ENCODE measurements at places on chromosomes 4 and X.

DNA sequence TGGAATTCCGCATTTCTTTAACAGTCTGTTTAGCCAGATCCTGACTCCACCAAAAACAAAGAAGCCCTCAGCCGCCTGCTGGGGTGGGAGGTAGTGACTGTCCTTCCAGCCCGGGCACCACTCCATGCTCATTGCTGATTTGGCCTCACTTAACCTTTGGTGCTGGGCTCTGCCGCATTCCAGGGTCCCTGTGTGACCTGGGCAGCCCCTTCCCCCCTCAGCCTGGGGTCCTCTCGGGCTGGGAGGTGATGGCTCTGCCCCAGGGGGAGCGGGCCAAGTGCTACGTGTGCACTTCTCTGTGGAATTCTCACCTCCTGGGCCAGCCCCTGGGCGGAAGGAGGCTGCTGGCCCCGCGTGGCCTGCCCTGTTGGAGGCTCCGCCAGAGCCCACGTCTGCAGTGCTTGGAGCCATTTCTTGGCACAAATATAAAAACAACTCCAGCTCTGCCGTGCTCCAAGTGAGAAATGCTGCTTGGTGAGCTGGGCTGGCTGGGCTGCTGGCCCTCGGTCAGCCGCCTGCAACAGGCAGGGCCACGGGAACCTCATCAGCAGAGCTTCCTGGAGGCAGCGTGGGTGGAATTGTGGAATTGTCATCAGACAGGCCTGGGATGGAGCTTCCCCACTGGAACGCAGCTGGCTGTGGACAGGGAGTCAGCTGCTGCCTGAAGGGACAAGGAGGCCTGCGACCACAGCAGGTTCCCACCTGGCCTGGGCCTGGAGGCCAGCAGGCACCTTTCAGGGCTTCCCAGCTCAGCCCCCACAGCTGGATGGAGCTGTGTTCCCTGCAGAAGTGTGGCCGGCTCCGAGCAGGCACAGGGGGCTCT is 66.0 kb downstream of the TRMT44 start:
- no peak for DNase-seq

DNA sequence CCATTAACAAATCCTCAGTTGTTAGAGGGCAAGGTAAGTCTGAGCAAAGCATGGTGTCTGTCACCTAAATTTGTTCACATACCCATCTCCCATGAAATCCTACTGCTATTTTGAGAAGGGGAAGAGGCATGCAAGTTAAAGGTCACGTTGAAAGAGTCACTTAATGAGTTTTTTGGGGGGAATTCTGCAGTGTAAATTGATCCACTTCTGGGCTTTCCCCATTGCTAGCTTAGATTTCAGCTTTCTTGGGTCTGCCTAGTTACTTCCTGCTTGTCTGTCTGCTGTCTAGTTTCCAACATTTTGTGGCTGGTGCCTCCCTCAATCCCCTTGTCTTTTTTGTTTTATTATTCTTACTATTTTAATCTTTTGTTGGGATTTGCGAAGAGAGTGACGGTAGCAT is 32.0 kb downstream of the CEP135 start:
- no peak for DNase-seq

GRCh38 chrX:38606821-38607220 is 45.5 kb downstream of the TSPAN7 start:
- no peak for DNase-seq

DNA sequence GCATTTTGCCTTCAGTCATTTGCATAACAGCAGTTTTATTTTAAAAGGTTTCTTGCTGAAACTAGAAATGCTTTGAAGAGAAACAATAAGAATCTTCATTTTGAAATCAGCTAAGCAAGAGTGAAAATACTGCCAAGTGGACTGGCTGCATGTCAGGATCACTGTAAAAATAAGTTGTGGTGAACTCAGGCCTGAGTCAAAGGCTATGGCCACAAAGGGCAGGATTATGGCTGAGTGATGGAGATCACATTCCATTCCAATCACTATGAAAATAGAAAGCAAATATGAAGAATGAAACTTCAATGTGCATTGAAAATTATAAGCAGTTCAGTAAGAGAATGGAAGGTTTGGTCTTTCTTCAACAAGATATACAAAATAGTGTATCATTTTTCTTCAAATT is 224.5 kb downstream of the PCDH18 start:
- no peak for DNase-seq

DNA sequence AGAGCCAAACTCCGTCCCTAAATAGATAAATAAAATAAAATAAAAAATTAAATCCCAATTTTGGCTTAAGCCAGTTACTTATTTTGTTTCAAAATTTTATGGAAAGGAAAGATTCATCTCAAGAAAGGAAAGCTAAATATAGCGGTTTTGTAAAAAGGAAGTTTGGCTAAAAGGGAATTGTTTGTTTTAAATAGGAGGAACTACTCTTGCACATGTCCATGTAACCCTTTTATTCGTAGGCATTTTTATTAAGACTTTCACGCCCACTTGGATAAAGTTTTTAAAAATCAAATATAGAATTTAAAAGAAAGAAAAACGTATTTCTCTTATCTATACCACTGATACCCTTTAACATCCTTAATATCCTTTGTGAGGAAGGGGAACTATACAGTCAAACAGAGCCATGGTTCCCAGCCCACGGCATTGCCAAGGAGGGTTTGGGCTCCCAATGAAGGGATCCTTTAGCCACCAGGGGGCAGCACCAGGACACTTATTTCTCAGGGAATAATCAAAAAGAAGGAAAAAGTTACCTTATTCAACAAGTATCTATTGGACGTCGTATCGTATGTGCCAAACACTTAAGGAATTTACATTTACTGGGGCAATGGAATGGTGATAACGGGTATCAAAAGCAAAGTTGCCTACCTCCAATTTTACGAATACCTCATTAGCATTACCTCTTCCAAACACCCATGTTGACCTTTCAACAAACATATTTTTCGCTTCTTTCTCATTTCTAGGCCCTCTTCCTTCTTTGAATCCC is 27.7 kb downstream of the CDKN2AIP start:
- peak; percentile 22 for DNase-seq

GRCh38 chr4:113442826-113443225 is 318.7 kb downstream of the CAMK2D start:
- no peak for DNase-seq

- no peak for DNase-seq
Measured at GRCh38 chr4:38040619-38041018, 80.4 kb downstream of the PTTG2 start.

- DNase-seq, result no peak
Measured at GRCh38 chr4:43373201-43373600, 480.7 kb downstream of the GRXCR1 start.

DNA sequence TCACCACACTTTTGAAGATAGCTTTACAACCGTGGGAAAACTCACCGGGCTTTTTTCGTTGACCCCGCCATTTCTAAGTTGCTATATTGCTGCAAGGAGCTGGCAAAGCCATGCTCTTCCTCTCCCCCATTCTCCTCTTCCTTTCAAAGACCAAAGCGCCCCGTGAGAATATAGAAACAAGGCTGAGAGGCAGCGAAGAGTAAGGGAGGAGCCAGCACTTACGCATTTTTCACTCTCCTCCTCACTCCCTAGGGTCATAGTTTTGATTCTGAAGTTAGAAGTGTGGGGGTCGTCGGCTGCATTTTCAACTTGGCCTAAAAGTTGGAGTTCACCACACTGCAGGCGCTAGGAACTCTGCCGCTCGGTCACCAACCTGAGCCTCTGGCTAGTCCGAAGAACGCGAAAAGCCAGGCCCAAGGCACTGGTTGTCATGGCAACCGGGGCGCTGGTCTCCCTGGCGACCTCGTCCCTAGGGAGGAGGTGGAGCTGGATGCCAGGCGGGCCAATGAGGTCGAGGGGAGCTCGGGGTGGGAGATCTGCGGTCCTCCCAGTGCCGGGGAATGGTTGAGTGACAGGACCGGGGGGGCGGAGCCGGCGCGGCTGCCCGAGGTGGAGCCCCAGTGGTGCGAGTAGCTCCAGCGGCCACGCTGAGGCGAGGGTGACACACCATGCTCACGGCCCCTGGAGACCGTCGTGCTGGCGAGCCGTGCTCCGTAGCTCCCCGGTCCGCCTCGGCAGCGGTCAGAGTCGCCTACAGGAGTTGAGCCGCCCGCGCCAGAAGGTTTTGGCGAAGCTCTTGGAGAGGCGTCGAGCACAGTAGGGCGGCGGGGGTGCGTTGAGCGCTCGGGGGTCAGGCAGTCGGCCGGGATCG is at the start of gene PTPN13:
TSS of gene PTPN13 (plus strand) at position 628 of the 871 bp plus-strand sequence. CDS start 40,942 bp downstream, outside the sequence.
- DNase-seq, result peak; percentile 44

DNA sequence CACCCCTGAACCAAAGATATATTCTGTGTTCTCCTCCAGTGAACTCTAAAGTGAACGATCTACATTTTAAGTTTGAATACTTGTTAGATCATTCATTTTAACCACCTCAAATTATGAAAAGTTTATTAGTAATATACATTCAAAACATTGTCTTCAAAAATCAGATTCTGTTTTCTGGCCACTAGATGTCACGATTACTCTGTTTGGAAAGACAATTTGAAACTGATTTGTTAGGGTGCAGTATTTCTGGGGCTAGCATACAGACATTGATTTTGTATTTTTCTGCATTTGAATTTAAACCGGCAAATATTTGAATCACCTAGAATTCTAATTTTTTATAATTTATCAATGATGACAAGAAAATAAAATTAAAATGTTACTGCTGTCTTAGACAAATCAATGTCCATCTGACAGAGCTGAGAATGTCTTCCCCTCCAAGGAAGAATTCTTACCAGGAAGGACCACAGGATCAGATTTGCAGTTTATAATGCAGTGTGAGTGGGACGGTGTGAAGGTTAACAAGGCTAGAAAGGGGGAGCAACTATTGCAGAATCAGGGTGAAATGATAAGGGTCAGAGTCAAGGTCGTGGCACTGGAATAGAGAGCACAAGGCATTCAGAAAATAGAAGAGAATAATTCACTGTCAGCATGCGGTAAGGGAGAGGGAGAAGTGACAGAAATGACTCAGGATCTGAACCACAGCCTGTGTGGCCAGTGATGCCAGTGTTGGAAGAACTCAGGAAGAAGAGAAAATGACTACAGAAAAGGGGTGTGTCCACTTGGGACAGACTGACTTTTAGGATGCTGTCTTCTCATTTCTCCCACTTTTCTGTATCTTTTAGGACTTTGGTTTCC is 91.6 kb downstream of the ANXA10 start:
- peak; percentile 1 for DNase-seq

- DNase-seq, result no peak
Measured at GRCh38 chrX:20988118-20988517, 386.1 kb upstream of the CNKSR2 start.

DNA sequence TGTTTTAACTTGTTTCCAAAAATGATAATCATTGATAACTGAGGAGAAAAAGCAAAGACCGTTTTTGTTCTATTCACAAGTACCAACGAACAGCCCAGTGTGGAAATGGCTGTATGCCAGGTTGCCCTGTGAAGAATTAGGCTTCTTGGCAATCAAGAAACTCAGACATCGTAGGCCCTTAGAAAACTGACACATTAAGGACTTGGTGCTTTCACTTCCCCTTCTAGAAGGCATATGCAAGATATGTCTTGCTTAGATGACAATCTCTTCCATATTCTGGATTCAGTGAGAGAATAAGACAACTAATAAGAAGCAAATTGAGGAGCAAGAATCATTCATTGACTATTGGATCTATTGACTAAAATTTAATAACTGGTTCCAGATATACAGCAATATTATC is 56.6 kb downstream of the ANAPC10 start:
- no peak for DNase-seq

GRCh38 chr4:89617317-89617716 is 219.6 kb downstream of the SNCA start:
- DNase-seq, result no peak

- no peak for DNase-seq
Measured at GRCh38 chrX:134745636-134746409, 87.6 kb upstream of the PLAC1 start.

- no peak for DNase-seq
Measured at GRCh38 chrX:153816831-153817690, 13.3 kb downstream of the PDZD4 start.

DNA sequence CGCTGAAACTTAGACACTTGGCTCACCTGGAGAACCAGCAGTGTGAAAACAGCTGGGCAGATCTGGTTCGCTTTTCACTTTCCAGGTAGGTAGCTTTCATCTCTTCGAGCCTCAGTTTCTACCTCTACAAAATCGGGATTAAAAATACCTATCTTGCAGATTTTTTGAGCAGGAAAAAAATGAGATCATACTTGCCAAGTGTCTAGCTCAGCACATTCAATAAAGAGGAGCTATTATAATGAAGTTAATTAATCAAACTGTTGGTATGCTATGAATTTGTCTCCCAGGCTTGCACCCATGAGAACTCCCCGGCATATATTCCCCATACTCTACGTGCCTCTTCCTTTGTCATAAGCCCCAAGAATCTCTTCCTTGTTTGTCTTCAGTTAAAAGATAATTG is 158.6 kb upstream of the LDB2 start:
- no peak for DNase-seq

- peak; percentile 14 for DNase-seq
Measured at GRCh38 chr4:140012688-140013486, 141.1 kb downstream of the MAML3 start.

DNA sequence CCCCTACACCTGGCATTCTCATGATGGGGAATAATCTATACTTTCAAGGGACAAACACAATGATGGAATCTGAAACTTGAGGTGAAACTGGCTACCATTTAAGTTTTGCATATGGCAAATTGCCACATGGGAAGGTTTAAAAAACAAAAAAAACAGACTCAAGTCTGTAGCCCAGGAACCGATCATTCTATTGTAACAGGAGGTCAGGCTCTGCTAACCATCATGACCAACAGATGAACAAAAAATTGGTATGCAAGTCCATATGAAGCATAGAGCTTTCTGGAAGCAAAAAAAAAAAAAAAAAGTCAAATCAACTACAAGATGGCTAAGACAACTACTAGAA is 594.3 kb upstream of the DIPK2B start:
- no peak for DNase-seq

DNA sequence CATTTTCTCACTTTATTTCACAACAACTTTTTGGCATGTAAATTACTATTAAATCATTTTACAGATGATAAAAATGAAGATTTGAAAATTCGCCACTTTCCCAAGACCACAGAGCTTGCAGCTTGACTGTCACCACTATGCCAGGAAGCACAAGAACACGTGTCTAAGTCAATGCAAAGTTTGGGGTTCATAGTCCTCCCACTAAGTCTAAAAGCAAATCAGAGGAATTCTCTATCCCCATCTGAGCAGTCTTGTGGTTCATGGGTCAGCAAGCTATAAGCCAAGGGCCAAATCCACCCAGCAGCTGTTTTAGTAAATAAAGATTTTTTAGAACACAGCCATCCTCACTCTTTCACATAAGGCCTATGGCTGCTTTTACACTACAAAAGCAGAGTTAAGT is 833.3 kb upstream of the INTU start:
- no peak for DNase-seq

DNA sequence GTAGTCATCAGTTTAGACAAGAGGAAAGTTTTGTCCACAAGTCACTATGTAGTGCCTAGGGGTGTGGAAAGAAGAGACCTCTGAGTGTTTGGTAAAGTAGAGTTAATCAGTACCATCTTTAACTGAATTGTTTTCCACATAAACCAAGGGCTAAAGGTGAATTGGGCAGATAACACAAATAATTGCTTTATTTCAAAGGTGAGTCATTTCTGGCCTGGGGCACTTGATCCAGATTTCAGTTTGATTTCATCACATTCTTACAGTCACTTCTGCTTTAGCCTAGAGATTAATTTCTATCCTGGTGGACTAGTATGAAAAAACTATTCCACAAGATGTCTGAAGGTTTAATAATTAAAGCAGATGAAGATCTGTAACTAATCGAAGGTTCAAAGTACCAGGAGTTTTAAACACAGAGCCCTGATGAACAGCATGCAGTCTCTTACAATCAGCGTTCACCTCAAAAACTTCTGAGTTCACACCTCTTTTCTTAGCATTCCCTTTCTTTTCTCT is 74.5 kb upstream of the BOD1L1 start:
- no peak for DNase-seq
